ENCODE measurements at places on chromosomes 4 and X.

DNA sequence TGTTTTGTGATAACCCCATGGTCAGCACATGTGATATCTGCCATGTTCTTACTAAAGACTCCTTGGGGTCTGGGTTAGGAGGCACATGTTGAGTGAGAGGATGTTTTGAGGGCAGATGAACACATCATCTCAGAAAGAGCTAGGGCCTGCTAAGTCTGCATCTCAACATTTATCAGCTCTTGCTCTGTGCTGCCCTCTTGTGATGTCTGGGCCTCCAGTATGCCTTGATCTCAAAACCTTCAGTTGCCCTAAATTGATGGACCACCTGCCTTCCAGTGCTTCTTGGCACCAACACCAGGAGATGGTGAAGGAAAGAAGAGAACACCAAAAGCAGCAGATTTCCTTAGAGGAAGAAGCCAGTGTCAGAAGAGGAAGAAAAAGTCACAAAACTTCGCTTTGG lies 22.5 kb downstream of the MID1 start:
- DNase-seq, result no peak

DNA sequence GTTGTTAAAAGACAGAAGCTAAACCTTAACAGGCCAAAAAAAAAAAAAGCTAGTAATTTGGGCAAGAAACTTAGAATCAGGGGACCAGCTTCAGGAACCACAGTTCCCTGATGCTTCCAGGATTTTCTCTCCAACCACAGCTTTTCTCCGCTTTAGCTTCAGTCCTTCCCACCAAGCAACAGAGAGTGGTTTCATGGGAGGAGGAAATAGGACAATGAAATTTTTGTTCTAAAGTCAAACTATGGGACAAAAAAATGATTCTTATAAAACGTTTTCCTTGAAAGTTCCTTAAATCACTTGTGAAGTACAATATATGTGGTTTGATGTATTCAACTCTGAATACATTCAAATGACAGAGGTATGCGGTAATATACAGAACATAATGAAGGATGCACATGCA lies 71.0 kb upstream of the DHX15 start:
- DNase-seq, result no peak

- no peak for DNase-seq
Observed at GRCh38 chr4:123409334-123409733, 12.7 kb downstream of the SPRY1 start.

- peak; percentile 85 for DNase-seq
Observed at GRCh38 chrX:24647257-24648058, at the start of gene PCYT1B. Gene PCYT1B (minus strand): TSS chrX:24647347. CDS start chrX:24647105, 242 bp downstream.

- DNase-seq, result no peak
Observed at GRCh38 chr4:15515106-15515505, 45.4 kb downstream of the CC2D2A start.

DNA sequence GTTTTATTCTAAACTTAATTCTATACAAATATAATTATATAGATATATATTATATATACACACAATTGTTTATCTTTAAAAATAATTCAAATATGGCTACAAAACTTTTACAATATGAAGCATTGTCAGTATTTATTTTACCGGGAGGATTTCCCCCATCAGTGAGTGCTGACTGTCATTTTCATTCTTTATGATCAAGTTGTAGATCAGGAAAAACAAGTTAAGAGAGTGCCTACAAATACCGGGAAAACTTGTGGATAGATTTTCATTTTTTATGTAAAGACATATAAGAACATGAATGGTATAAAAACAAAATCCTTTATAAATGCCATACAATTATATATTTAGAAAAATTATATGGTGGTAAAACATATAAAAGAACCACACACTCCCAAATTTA lies 37.8 kb downstream of the CLCN3 start:
- DNase-seq, result no peak

GRCh38 chrX:11688201-11688600 lies 22.5 kb upstream of the ARHGAP6 start:
- DNase-seq, result no peak

DNA sequence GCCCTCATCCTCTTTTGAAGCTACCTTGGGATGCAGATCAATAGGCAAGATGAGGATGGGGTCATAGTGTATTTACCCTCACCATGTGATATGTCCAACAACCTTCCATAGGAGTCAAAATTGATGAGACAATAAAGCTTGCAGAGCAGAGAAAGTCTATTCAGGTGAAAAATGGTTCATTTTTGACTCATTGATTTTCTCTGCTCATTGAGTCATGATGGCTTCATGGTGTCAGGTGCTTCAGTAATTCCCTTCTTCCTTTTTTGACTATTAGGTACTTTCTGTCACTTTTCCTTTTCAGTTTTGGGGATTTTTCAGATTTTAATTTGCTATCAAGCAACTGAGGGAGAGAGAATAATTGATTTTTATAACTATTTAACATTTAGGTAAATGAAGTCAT lies 55.9 kb upstream of the IL2 start:
- no peak for DNase-seq

DNA sequence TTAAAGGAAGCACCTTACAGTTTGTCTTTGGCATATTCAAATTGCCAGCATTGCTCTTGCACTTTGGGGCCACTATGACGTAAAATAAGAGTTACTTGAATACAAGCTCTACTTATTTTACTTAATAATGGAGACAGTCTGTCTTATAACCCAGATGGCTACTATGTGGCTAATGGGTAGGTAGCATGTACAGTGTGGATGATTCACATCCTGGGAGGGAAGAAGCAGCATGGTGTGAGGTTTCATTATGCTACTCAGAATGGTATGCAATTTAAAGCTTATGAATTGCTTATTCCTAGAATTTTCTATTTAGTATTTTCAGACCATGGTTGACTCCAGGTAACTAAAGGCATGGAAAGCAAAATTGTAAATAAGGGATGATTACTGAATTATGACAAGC lies 761.8 kb upstream of the ATOH1 start:
- DNase-seq, result no peak

DNA sequence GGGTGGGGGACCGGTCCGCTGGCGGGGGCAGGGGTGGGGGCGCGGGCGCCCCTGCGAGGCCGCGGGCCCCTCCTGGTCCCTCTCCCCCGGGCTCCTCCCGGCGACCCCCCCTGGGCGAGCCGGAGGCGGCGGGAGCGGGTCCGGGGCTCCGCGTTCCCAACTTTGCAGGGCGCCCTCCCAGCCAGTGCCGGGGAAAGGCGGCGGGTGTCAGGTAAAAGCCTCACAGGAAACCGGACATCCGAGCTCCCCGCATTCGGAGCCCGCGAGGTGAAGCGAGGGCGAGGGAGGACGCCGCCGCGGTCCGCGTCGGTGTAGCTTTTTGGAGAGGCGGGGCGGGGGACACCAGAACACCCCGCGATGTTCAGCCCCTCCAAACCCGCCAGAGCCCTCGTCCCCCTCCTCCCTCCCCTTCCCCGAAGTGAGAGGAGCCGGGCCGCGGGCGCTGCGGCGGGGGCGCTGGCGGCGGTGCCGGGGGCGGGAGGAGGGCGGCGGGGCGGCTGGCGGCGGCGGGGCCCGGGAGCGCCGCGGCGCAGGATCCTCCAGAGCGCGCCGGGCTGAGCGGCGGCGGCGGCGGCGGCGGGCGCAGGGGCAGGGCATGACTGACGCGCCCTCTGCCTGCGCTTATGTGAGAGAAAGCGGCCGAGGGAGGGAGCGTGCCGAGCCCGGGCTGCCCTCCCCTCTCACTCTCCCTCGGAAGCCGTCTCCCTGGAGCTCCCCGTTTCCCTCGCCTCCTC lies at the start of gene VEGFC:
VEGFC (minus strand) TSS at position 597 of the 734 bp plus-strand sequence. CDS start 611 bp downstream, outside the sequence.
- DNase-seq, result peak; percentile 62

- DNase-seq, result no peak
Observed at GRCh38 chr4:70099206-70099605, 49.0 kb downstream of the HTN1 start.

DNA sequence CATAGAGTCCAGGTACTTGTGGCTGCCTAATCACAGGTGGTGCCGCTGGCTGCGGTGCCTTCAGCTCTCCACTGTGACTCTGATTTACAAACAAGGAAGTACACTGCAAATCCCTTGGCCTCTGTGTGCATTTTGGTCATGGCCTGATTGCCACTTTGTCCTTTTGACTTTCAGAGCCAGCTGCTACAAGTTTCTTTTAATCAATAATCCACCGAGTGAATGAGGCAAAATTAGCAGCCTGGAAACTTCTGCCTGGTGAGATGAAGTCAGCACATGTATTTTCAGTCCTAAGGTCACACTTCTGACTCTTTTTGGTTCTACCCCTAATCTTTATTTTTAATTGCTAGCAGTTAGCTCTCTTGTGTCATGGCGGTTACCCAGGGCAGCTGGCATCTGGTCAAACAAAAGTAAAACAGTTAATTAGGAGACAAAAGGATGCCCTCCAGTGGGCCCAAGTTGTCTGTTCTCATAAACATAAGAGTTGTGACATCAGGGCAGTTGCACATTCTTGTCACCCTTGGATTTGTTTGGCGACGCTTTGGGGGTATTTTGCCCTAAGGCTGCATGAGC lies 62.3 kb upstream of the LNX1 start:
- DNase-seq, result no peak

DNA sequence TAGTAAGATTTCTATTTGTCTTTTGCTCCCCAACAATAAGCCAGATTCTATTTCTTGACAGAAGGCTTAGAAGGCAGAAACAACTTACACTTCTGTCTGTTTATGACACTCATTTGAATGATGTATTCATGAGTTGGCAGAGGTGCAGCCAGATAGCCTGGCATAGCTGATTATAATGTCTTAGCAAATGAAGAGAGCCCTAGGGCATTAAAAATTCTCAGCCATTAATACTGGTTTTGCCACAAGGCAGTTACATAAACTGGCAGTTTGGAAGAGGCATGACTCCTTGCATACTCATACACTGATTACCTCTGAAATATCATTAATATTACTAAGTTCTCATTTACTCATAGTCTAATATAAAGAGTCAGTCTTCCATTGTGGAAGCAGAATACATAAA lies 728.5 kb upstream of the NDST4 start:
- no peak for DNase-seq

GRCh38 chr4:24928708-24929107 lies 15.9 kb upstream of the CCDC149 start:
- no peak for DNase-seq

DNA sequence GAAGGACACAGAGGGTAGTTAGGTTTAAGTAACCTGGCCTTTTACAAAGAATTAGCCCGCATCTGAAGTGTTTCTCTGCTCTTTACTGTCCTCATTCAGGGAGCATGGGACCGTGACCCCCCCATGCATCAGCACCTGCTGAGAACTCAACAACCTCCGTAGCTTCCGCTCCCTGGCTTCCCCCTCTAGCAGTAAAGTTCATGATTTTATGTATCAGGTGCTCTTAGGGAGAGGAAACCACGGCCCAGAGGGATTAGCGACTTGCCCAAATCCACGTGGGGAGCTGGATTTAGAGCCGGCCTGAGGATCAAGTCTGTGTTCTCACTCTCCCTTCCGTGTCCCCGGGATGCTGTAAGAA lies 284.6 kb upstream of the GATB start:
- DNase-seq, result no peak

DNA sequence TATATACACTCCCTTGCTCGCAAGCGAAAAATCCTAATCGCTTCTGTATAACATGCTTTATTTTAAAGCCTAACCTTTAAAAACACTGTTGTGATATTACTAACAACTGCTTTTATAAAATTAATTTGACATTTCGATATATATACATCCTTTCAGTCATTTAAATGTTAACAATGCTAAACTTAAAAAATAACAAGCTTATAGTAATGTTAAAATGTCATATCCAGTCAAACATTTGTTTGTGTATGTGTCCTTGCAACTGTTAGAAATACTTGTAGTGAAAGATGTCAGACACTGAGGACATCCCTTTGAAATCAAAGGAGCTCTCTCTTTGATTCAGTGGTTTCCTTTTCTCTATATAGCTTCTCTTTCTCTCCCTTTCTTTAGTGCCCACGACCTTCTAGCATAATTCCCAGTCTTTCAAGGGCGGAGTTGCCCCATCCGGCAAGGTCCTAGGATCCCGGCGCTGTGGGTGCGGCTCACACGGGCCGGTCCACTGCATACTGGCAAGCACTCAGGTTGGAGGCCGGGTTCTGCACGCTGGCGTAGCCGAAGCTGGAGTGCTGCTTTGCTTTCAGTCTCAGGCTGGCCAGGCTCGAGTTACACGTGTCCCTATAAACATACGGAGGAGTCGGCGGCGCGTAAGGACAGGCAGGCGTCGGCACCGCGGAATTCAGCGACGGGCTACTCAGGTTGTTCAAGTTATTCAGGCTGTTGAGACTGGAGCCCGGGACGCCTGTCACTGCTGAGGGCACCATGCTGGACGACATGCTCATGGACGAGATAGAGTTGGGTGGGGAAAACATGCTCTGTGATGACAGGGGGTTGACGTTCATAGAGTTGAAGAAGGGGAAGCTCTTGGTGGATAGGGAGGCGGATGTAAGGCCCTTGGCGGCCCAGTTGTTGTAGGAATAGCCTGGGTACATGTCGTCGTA lies 5.0 kb downstream of the PITX2 start:
- no peak for DNase-seq

GRCh38 chr4:118224243-118224829 lies 128.5 kb downstream of the PRSS12 start:
- no peak for DNase-seq

DNA sequence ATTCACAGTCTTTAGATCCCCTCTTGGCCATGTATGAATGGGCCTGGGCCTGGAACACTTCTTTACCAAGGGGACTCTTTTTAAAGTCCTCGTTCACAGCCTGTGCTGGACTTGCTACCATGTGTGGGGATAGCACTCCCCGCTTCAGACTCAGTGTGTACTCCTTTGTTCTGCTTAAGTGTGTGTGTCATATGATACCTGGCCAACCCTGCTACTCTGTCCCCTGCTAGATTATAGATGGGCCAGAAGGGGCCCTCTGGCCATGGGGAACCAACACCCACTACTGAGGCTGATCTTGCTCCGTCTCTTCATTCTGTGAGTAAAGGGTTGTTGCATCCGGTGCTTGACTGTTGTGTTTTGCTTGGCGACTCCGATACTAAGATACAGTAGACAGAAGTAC lies 8.0 kb downstream of the CCDC110 start:
- no peak for DNase-seq

DNA sequence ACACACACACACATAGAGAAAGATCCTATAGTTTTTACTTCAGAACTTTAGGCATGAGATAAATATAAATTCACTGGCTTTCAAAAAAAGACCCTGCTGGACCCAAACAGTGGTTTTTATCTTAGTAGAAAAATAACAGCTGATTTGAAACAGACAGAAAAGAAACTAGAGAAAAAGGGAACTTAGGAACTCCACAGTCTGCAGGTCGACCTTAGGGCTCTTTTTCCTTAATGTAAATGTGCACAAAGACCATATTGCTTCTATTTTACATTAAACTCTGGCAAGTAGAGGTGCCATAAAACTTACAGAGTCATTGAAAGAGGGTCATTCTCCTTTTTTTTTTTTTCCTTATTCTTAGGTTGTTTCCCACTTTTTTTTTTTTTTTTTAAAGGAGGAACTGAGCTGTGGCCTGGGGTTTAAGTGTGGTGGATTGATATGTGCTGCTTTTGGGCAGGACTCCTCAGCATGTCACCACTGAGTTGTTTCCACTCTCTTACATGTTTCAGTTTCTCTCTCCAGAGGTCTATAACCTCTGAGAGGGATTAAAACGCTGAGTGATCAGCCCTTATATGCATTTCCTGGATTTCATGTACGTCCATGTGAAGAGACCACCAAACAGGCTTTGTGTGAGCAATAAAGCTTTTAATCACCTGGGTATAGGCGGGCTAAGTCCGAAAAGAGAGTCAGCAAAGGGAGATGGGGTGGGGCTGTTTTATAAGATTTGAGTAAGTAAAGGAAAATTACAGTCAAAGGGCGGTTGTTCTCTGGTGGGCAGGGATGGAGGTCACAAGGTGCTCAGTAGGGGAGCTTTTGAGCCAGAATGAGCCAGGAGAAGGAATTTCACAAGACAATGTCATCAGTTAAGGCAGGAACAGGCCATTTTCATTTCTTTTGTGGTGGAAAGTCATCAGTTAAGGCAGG lies 70.8 kb upstream of the PACRGL start:
- DNase-seq, result no peak

All from mesothelial cell of epicardium (in vitro differentiated cells).